Hindlimb muscle (tissue), 1 donor: ENCODE measurements at places on chromosomes 1 and 21. TPM values are rescaled to one million over a fixed set of nuclear protein-coding genes. Genes with fewer than 3 reads are reported as not detected.
A peak's percentile ranks its signal among the peaks of the same experiment; 100 is the strongest.

The TEX38 gene
- 0.28 TPM for polyA plus RNA-seq

DNA sequence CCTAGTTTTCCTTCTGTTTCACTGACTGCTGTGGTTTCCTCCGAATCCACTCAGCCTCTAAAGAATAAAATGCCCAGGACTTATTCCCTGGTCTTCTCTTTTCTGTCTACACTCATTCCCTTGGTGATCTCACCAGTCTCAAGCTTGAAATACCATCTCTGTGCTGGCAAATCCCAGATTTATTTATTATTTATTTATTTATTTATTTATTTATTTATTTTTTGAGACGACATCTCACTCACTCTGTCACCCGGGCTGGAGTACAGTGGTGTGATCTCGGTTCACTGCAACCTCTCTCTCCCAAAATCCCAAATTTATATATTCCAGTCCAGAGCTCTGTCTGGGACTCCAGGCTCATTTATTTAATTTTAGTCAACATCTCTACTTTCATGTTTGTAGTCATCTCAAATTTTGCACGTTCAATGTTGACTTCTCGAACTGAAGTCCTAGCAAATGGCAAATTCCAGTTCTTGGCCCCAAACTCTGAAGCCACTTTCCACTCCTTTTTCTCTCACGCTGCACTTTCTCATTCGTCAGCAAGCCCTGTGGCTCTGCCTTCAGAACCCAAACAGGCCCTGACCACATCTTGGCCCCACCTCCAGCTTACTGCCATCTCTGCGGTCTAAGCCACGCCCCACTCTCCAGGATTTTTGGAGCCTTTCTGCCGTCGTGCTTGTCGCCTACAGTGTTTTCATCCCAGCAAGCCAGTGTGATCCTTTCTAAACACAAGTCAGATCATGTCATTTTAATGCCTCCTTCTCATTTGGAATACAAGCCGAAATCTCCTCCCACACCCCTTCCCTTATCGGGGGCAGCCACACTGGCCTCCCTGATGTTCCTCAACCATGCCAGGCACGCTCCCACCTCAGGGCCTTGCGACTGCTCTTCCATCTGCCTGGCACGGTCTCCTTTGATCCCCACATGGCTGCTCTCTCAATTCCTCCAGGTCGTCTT is 14.2 kb upstream of the TENT5B start:
- DNase-seq: no peak

DNA sequence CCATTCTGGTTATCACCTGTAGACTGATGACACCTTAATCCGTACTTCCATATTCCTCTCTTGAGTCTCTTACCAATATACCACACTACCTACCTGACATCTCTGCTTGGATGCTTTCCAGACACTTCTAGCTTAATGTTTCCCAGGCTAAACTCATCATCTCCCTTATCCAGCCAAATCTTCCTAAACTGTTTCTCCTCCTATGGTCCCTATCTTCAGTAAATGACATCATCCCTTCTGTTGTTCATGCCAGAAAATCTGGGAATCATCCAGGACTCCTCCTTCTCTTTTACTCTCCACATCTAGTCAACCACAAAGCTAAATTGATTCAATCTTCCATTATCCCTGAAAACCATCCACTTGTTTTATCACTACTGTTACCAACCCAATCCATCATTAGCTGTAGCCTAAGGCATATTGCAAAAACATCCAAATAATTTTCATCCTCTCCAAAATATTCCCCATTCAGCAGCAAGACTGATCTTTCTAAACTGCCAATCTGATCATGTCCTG is 464.1 kb upstream of the BEND5 start:
- DNase-seq: no peak

The EXTL1 gene
- polyA plus RNA-seq: 4.2 TPM

GRCh38 chr1:193192586-193192985 is 6.2 kb upstream of the B3GALT2 start:
- no peak for DNase-seq

The GRIK3 gene
- 0.50 TPM for polyA plus RNA-seq

DNA sequence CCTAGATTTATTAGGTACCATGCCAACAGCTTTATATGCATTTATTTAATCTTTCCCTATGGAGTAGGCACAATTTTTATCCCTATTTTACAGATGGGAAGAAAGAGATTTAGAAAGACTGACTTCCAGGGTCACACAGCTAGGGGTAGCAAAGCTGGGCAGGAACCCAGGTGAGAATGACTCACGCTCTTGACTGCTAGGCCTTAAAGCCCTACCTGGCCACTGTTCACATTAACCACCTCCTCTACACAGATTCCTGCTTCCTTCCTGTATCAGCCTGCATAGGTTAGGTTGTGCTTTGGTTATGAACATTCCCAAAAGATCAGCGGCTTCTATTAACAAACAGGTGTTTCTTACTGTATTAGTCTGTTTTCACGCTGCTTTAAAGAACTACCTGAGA is 53.2 kb downstream of the DNAJC6 start:
- no peak for DNase-seq

DNA sequence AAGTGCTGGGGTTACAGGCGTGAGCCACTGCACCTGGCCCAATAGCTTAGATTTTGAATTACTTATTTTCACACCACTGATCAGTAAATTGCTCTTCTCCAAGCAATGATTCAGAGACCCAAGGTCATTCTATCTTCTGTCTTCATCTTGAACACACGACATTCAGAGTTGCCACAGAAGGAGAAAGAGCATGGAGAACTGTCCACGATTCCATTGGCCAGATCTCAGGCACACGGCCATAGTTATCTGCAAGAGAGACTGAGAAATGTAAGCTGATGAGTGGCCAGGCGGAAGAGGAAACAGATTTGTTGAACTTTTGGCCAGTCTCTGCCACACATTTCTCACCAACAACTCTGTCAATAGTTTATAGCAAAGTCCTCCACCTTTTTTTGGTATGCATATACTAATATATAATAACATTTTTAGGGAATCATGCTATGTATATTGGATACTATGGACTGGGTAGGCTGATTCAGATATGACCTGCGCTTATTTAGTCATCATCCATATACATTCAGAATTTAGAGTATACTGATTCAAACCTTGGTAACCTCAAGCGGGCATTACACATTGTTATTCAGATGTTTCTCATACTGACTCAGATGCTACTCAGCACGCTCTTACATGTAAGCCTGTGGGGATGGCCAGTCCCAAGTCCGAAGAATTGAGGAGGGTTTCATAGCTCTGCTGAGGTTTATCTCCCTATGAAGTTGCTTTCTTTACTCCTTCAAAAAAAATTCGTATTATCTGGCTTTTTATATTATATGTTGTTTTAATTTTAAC is 25.5 kb upstream of the CAP1 start:
- no peak for DNase-seq

The SELL gene
- 2.6 TPM for polyA plus RNA-seq

The MCL1 gene
- 133 TPM for polyA plus RNA-seq

The IRF6 gene
- polyA plus RNA-seq: 0.83 TPM

DNA sequence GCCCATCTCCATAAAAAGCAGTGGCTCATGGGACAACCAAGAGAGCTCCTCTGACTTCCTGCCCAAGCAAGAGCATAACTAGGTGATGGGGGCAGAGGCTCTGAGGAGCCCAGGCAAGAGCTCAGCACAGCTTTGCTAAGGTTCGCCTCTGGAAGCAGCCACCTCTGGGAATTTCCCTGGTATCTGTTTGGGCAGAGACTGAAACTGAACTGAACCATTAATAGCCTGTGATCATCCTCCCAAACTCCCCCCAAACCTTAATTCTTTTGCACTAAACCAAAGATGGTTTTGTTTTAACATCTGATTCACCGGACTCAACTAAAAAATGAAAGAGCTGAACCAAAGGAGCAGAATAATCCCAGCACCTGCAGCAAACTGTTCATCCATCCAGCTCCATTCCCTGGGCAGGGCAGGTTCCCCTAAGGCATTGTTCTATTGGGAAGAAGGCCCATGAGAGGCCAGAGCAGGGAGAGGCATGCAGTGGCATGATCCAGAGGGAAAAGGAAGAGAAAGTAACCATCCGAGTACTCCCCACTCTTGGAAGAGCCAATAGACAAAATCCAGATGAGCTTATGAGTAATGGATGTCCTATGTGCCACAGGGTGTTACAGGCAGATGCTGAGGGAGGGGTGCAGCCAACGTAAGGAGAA is 77.8 kb upstream of the KAZN start:
- no peak for DNase-seq

DNA sequence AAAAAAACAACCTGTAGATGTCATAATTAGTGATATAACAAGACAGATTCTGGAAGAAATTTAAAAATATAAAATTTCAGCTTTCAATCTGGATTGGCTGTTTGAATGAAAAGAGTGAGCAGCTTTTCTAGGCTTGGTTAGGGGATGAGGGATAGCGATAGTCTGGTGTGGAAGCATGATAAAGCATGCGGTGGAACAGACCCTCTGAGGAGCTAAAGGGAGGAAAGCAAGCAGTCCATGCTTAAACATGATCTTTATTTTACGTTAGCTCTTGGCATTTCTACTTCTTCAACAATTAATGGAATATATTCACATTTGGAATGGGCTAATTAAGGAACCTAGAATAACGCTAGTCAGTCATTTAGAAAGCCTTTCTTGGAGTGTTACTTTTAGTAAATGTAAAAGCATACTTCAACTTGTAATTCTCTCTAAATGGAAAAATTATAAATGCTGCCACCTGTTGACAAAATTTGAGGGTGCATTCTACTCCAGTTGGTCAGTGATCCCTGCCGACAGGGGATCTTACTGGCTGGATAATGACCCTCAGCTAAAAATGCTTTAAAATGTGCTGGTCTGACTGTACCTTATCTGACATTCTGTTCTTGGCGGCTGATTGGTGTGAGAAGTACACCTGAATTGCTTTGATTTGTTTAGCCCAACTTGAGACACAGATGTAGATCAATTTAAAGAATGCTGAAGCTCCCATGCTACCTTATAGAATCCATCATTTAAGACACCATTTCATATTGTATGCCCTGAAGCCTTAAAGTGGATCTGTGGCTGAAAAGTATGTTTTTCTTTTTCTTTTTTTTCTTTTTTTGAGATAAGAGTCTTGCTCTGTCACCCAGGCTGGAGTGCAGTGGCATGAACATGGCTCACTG is 61.2 kb downstream of the AK4 start:
- DNase-seq: peak; percentile 63

- no peak for DNase-seq
Observed at GRCh38 chr1:25991937-25992688, 5.8 kb downstream of the PAFAH2 start.

- no peak for DNase-seq
Observed at GRCh38 chr1:230570724-230571360, 71.4 kb upstream of the COG2 start.

The KCNJ9 gene
- polyA plus RNA-seq: 0.09 TPM
